ENCODE measurements at places on chromosomes 2 and 18. TPM values are rescaled to one million over a fixed set of nuclear protein-coding genes. Genes with fewer than 3 reads are reported as not detected.

Gene SCN2A
- 0.36 TPM for total RNA-seq

Gene FAM98A
- total RNA-seq = 188 TPM

Gene TFPI
- 46.9 TPM for total RNA-seq

Gene CD8A
- total RNA-seq = not detected

Gene FBXO15
- not detected for total RNA-seq

Gene DTNA
- total RNA-seq = 8.7 TPM

Gene CFAP53
- 0.32 TPM for total RNA-seq

Gene GPR39
- total RNA-seq = 15.3 TPM

Gene MC2R
- total RNA-seq = not detected

Gene GALNT13
- total RNA-seq = 0.12 TPM

Gene CDK5R2
- total RNA-seq = under 0.01 TPM

Gene SERPINB3
- total RNA-seq = not detected

Gene RIT2
- total RNA-seq = not detected

Gene CYP27C1
- 2.9 TPM for total RNA-seq

Gene CD28
- total RNA-seq = not detected

Gene MROH2A
- total RNA-seq = not detected

Gene ALLC
- total RNA-seq = not detected

Gene ANAPC1
- 31.9 TPM for total RNA-seq

Gene RNF125
- 0.16 TPM for total RNA-seq

Gene HOXD3
- total RNA-seq = 22.4 TPM

Gene PAIP2B
- 0.81 TPM for total RNA-seq

Gene NT5C1B
- total RNA-seq = not detected

Gene REG3A
- not detected for total RNA-seq

Gene TAF1B
- total RNA-seq = 24.2 TPM

Gene GRP
- total RNA-seq = not detected

Gene HOXD11
- total RNA-seq = not detected

Gene SLC25A12
- 23.6 TPM for total RNA-seq

Gene TRIM43B
- not detected for total RNA-seq

Gene KCNIP3
- total RNA-seq = 25.6 TPM

Gene TXNDC2
- total RNA-seq = 0.12 TPM

Gene PROM2
- total RNA-seq = 0.36 TPM

Gene ALPI
- total RNA-seq = not detected

Gene UGT1A10
- not detected for total RNA-seq

Gene AFF3
- total RNA-seq = 4.0 TPM

Gene WNT6
- not detected for total RNA-seq

Gene SCYGR6
- total RNA-seq = not detected

Gene LYPD6B
- 18.6 TPM for total RNA-seq

Gene PRSS56
- not detected for total RNA-seq

Gene NOL4
- under 0.01 TPM for total RNA-seq

Gene CFAP65
- total RNA-seq = not detected

Gene OTOF
- not detected for total RNA-seq

Gene AGFG1
- 62.7 TPM for total RNA-seq

Gene DHRS9
- not detected for total RNA-seq

Gene SLC16A14
- total RNA-seq = under 0.01 TPM

Gene LOXHD1
- total RNA-seq = not detected

Gene MAP3K20
- 57.9 TPM for total RNA-seq

Gene CIDEA
- not detected for total RNA-seq

Gene FBLN7
- total RNA-seq = 1.3 TPM

Gene RAPH1
- 26.4 TPM for total RNA-seq

Gene PRKAG3
- total RNA-seq = not detected

Gene ANKRD53
- 2.4 TPM for total RNA-seq

Gene MYO1B
- total RNA-seq = 274 TPM

Measured in hair follicle dermal papilla cell (primary cell).